ENCODE measurements at places on chromosomes 4 and X.

GRCh38 chr4:8241895-8242696 is 27.5 kb upstream of the HTRA3 start:
- DNase-seq, result peak; percentile 53

GRCh38 chr4:1721003-1721665 is at the start of the genes TACC3 and TMEM129:
Gene TACC3 (plus strand): TSS chr4:1721521. CDS start chr4:1723422, 1,901 bp downstream.
Gene TMEM129 (minus strand): TSS chr4:1721323. CDS start chr4:1720837, 486 bp downstream.
- DNase-seq, result peak; percentile 95

DNA sequence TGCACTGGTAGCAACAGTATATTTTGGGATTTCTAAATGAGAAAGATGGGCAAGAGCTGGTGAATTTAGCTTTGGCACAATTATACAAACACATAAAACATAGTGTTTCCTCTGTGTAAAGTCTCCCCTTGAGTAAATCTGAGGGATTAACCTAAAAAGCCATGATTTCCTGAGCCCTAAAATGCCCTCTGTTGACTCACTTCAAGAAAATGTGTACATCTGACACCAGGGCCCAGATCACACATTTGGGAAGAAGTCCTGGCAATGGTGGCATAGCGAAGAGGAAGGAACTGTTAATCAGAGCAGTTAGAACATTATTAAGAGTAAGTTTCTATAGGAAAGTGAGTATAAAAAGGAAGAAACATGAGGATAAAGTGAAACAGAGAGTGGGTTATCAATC is 338.5 kb downstream of the SPOCK3 start:
- DNase-seq, result no peak

DNA sequence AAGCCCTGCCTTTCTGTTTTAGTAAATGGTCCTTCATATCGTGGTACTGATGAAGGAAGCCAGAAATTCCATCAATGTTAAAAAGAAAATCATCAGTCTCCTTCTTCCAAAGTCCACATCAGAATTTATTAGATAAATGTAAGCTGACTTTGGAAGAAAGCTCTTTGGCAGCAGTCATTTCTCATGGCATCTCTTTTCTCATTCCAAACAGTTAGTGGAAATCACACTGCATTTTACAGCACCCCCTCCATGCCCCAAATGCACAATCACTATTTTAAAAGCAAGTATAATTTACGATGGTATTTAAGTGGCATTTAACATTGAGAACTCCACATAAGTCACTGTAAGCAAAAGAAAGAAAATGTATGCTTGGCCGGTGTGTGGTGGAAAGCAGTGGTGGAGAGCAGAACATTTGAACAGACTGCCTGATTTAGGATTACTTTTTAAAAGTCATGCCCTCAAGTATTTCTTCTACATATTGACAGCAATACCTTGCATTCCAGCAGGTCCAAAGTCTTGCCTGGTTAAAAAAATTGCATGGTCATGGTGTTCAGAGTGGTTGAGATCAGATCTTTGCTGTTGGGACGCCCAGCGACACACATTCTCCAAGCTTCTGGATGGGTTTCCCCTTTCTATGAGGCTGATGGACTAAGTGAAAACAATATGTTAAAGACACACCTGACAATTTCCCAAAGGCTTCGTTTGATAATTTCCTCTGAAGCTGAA is 248.6 kb downstream of the ADAMTS3 start:
- DNase-seq, result no peak

DNA sequence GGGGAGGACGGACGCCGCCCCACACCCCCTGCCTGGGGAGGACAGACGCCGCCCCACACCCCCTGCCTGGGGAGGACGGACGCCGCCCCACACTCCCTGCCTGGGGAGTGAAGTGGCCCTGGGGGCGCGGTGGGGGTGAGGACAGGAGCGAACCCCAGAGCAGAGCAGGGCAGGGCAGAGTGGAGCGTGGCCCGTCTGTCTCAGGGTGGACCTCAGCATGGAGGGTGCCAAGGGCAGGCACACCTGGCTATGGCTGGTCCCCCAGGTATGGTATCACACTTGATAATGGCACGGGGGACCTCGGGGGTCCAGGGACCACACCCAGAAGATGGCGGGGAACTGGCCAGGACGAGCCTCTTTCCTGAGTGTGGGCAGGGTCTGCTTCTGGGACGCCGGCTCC is 9.6 kb downstream of the LRPAP1 start:
- DNase-seq, result no peak

All from effector memory CD4-positive, alpha-beta T cell (primary cell).